ENCODE measurements at places on chromosomes 2 and 18.

GRCh38 chr2:231062776-231063175 lies 6.1 kb downstream of the PSMD1 start:
- no peak for DNase-seq

DNA sequence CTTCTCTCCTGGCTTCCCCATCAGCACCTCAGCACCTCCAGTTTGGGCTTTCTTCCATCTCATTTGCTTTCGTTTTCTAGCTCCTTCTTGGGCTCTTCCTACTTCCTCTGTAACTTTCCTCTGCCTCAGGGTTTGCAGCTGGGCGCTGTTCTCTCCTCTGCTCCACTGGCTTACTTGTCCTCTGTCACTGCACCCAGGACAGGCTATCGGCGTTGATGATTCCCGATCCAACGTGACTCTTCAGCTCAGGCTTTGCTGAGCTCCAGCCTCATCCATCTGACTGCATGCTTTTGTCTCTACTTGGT lies 362.4 kb downstream of the CYRIA start:
- no peak for DNase-seq

DNA sequence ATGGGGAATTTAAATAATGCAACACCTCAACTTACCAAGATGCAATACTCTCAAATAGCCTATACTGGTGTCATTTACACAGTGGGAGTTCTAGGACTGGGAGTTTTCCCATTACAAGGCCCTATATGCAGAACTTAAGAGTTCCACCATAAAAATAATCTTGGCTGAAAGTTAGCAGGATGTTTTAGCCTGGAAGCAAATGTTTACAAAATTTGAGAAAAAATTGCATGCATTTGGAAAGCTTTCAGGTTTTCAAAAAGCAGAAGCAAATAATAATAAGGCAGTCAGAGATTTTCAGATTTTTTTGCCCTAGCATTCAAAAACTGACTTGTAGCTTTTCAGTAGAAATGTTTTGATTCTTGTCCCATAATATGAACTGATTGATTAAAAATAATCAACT lies 397.3 kb downstream of the ARHGAP15 start:
- no peak for DNase-seq

DNA sequence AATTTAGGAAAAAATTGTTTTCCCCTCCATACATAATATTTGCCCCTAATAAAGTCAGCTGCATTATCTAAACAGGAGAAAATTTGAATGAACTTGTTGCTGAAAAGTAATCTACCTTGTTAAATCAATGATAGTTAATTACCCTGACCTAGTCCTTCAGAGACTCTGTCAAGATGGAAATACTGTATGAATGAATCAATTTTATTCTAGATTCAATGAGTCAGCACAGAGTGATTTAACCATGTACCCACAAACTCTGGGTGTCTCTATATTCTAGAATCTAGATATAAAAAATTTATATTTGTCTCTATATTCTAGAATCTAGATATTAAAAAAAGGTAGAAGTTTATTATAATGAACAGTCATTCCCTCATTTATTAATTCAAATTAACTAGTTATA lies 36.2 kb downstream of the NDUFAF7 start:
- no peak for DNase-seq

- DNase-seq = no peak
Measured at GRCh38 chr2:224293976-224294375, 107.9 kb downstream of the FAM124B start.

- peak; percentile 56 for DNase-seq
Measured at GRCh38 chr2:40199771-40200170, 252.1 kb downstream of the SLC8A1 start.

- no peak for DNase-seq
Measured at GRCh38 chr2:64840426-64840881, 148.7 kb upstream of the SLC1A4 start.

GRCh38 chr2:28340312-28341202 lies 52.1 kb upstream of the FOSL2 start:
- no peak for DNase-seq

DNA sequence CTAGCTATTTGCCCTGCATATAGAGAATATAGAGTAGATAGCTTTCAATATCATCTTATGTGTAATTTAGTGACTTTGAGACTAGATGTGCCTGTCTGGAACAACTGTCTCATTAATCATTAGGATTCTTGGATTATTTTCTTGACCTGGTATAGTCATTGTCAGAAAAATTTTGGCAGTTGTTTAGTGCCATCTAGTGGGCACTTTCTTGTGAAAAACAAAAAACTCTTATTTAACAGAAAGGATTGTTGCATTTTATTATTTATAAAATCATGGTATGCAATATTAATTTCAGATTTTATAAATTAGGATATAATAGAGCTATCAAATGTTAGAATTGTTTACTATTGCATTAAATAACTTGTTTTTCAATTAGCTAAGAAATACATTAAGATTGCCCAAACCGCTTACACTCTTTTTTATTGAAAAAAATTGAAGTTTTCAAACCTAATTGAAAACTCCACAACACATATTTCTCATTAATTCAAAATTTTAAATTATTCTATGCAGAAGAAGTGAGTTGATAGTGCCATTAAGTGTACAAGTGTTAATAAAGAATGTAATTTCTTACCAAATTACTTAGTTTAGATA lies 80.3 kb downstream of the DYNAP start:
- DNase-seq = no peak
